ENCODE measurements at places on chromosomes 12 and 14. TPM values are rescaled to one million over a fixed set of nuclear protein-coding genes. Genes with fewer than 3 reads are reported as not detected.

The GLT1D1 gene
- total RNA-seq = 0.22 TPM

The STXBP6 gene
- 11.5 TPM for total RNA-seq

The WIF1 gene
- total RNA-seq = not detected

The REC8 gene
- total RNA-seq = 4.4 TPM

The GALNT8 gene
- 1.4 TPM for total RNA-seq

The HPD gene
- total RNA-seq = not detected

The SERPINA10 gene
- total RNA-seq = not detected

The ITGA5 gene
- total RNA-seq = 121 TPM

GRCh38 chr12:122884091-122884826 is 11.7 kb downstream of the VPS37B start:
- H3K36me3 ChIP-seq = no peaks in the 10 kb centered on the region
- no peak for DNase-seq

- H3K4me1 ChIP-seq = peaks cover 10% of the 10 kb centered on the region
- H3K4me3 ChIP-seq = no peak overlapping the region
- no peak overlapping the region for H3K27ac ChIP-seq
- no peaks in the 10 kb centered on the region for H3K36me3 ChIP-seq
Measured at GRCh38 chr14:58107947-58108552, 44.0 kb downstream of the ARMH4 start.

DNA sequence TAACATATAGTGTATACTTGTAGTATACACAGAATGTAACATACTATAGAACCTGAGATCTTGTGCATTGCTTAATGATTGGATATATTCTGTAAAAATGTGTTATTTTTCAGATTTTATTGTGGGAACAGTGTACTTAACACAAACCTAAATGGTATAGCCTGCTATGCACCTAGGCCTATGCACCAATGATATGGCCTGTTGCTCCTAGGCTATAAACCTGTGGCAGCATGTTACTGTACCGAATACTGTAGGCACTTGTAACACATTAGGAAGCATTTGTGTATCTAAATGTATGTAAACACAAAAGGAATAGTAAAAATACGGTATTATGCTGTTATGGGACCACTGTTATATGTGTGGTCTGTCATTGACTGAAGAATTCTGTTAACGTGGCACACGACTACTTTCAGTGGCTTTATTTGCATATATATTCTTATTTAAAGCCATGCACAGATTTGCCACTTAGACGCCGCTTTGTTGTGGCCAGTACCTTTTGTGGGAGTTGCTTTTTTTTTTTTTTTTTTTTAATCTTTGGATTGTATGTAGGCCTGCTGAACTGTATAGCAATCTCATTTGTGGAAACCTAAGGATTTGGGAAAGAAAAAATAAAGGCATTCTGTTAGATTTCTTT is 7.4 kb downstream of the PAPOLA start:
- no peak for DNase-seq
- H3K27ac ChIP-seq = no peak overlapping the region
- peaks cover 54% of the 10 kb centered on the region for H3K4me1 ChIP-seq
- H3K27me3 ChIP-seq = no peaks in the 10 kb centered on the region

DNA sequence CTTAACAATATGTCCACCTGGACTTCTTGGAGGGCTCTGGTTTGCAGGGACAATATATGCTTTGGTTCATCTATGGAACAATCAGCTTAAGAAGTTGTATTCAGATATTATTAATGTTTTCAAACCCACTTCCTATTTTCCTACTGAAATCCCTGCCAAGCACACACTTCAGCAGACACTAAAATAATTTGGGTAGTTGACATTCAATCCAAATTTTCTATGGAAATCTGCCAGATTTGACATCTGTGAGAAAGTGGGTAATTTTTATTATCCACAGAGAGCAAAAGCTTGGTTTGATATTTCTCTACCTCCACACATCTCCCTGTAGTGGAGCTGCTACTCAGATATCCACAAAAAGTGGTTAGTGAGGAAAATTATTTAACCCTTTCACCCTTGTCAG is 378.8 kb upstream of the SOX5 start:
- no peaks in the 10 kb centered on the region for H3K27me3 ChIP-seq
- no peak overlapping the region for H3K4me3 ChIP-seq
- no peak overlapping the region for H3K27ac ChIP-seq
- no peak for DNase-seq
- peaks cover 7% of the 10 kb centered on the region for H3K4me1 ChIP-seq
- no peaks in the 10 kb centered on the region for H3K36me3 ChIP-seq

GRCh38 chr12:69999561-69999960 is 174.5 kb downstream of the MYRFL start:
- H3K27ac ChIP-seq = no peak overlapping the region
- no peaks in the 10 kb centered on the region for H3K36me3 ChIP-seq
- H3K4me3 ChIP-seq = no peak overlapping the region
- no peak for DNase-seq

GRCh38 chr14:90871605-90872233 is 55.5 kb upstream of the TTC7B start:
- H3K4me3 ChIP-seq = no peak overlapping the region
- H3K27me3 ChIP-seq = no peaks in the 10 kb centered on the region
- no peak for DNase-seq
- H3K4me1 ChIP-seq = peaks cover 8% of the 10 kb centered on the region
- H3K27ac ChIP-seq = no peak overlapping the region
- peaks cover 2% of the 10 kb centered on the region for H3K36me3 ChIP-seq

- no peak overlapping the region for H3K4me3 ChIP-seq
- DNase-seq = no peak
- H3K27me3 ChIP-seq = no peaks in the 10 kb centered on the region
Measured at GRCh38 chr14:35578639-35579038, 44.7 kb downstream of the INSM2 start.

GRCh38 chr12:9134981-9135628 is 19.4 kb upstream of the A2M start:
- no peak overlapping the region for H3K27ac ChIP-seq
- H3K36me3 ChIP-seq = no peaks in the 10 kb centered on the region
- DNase-seq = no peak

GRCh38 chr14:92589213-92589852 is 75.8 kb downstream of the RIN3 start:
- H3K36me3 ChIP-seq = peaks cover 22% of the 10 kb centered on the region
- peaks cover 33% of the 10 kb centered on the region for H3K4me1 ChIP-seq
- no peak for DNase-seq
- H3K4me3 ChIP-seq = no peak overlapping the region
- H3K27me3 ChIP-seq = no peaks in the 10 kb centered on the region

GRCh38 chr14:74905595-74906142 is 17.4 kb downstream of the RPS6KL1 start:
- H3K27ac ChIP-seq = no peak overlapping the region
- no peak overlapping the region for H3K4me3 ChIP-seq
- no peaks in the 10 kb centered on the region for H3K27me3 ChIP-seq

GRCh38 chr14:77185093-77185465 is 3.5 kb downstream of the TMEM63C start:
- no peaks in the 10 kb centered on the region for H3K36me3 ChIP-seq
- H3K4me1 ChIP-seq = peaks cover 15% of the 10 kb centered on the region
- no peak for DNase-seq

GRCh38 chr12:132111654-132112304 is 32.3 kb downstream of the DDX51 start:
- no peak overlapping the region for H3K27ac ChIP-seq
- H3K4me1 ChIP-seq = peaks cover 6% of the 10 kb centered on the region
- H3K27me3 ChIP-seq = no peaks in the 10 kb centered on the region

- H3K4me1 ChIP-seq = peaks cover 20% of the 10 kb centered on the region
- no peaks in the 10 kb centered on the region for H3K27me3 ChIP-seq
- no peak overlapping the region for H3K27ac ChIP-seq
Measured at GRCh38 chr12:1720494-1720893, 29.6 kb downstream of the ADIPOR2 start.

GRCh38 chr12:122023339-122024131 is 1.9 kb downstream of the BCL7A start:
- peak overlapping the region; percentile 96 for H3K27ac ChIP-seq
- peak overlapping the region; percentile 72 for H3K4me3 ChIP-seq
- H3K4me1 ChIP-seq = peaks cover 15% of the 10 kb centered on the region

DNA sequence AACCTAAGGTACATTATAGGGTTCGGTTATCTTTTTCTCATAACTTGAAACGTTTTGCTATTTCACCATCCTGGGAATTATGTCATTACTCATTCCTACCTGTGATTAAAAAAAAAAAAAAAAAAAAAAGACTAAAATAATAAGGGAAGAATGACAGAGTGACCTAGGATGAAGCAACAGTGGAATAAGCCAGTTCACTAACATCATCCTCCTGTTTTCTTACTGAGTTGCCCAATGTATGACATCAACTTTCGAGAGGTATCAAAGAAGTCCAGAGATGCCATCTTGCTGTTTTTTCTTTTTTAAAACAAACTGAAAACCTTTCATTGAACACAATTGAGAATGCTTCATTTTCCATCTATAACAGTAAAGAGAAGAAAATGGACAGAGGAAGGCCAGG is 42.8 kb downstream of the AMN start:
- no peaks in the 10 kb centered on the region for H3K27me3 ChIP-seq
- no peak for DNase-seq
- peaks cover 46% of the 10 kb centered on the region for H3K36me3 ChIP-seq
- H3K4me1 ChIP-seq = no peaks in the 10 kb centered on the region

Data from chondrocyte (in vitro differentiated cells).